ENCODE measurements at places on chromosomes 1 and 21. TPM values are rescaled to one million over a fixed set of nuclear protein-coding genes. Genes with fewer than 3 reads are reported as not detected.

DNA sequence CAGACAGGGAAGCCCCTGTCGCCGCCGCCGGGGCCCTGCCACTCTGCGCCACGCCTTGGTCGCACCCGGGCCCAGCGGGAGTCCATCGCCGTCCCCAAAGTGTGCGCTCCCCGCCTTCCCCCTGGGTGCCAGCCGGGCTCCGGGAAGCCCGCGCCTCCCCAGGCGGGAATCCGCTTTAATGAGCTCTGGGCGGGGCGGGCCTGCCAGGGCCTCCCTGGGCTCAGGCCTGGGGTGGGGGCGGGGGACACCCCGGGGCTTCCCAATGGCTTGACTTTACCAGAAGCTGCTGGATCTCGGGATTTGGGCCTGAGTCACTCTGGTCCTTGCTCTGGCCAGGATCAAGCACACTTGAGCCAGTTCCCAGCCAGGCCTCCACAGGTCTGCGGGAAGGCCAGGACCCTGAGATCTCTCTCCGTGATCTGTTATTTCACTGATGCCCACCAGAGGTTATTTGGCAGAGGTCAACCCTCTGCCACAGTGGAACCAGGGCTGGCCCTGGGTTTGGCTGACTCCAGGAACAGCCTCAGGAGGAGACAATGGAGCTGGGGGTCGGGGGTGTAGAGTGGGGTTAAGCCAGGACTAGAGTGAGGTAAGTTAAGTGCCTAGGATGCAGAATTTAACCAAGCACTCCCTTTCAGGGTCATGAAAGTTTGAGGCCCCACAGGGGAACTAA, 178.4 kb upstream of the EDN2 start:
- no peak for DNase-seq

The GFI1 gene
- 0.05 TPM for total RNA-seq

DNA sequence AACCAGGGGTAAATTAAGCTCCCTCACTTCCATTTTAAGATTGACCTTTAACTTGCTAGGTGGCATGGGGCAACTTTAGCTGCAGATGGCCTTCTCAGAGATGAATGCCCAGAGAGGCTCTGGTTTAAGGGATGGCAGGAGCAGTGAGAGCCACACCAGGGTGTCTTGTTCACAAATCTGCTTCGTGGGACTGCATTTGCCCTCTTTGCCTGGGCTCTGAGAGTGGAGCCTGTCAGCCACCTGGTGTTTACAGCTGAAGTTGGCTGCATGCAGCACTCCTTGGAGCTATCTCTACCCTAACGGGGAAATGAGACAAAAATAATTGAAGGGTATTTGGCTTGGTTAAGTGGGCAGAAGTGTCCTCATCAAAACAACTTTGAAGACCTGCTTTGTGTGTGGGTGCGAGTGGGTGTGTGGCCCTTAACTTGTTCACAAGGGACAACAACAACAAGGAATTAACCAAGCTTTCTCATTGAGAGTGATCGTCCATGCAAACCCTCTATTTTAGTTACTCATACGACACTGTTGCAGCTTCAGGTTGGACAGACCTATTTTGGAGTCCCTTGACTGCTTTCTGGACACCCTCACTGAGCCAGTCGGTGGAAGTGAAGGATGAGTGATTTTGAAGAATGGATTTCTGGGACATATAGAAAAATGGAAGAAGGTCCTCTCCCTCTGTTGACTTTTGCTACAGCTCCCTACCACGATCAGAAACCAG, 29.8 kb downstream of the PGM1 start:
- DNase-seq = no peak

The FOXJ3 gene
- 24.0 TPM for total RNA-seq

The C1orf87 gene
- not detected for total RNA-seq

The TCHH gene
- total RNA-seq = 0.03 TPM

The REG4 gene
- not detected for total RNA-seq

The MYCL gene
- 0.77 TPM for total RNA-seq

GRCh38 chr1:202281316-202282024, 60.3 kb downstream of the UBE2T start:
- no peak for DNase-seq

DNA sequence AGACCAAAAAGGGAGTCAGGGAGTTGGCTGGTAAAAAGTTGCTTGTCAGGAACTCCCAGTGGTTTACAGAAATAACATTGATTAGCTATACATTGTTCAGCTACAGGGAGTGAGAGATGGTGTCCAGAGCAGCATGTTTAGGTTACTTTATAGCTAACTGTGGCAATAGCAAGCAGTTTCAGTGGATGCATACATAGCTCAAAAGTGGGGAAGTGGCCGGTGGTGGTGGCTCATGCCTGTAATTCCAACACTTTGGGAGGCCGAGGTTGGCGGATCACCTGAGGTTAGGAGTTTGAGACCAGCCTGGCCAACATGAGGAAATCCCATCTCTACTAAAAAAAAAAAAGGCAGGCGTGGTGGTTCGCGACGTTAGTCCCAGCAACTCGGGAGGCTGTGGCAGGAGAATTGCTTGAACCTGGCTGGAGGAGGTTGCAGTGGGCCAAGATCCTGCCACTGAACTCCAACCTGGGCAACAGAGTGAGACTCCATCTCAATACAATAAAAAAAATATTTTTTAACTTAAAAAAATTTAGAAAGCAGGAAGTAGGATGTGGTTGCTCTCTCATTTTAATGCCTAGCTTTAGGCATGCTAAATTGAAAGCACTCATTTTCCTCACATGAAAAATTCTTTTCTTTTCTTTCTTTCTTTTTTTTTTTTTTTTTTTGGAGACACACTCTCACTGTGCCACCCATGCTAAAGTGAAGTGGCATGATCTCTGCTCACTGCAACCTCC, 109.7 kb downstream of the PPIAL4G start:
- DNase-seq = no peak

- no peak for DNase-seq
Observed at GRCh38 chr1:41626146-41626545, 141.7 kb upstream of the EDN2 start.

DNA sequence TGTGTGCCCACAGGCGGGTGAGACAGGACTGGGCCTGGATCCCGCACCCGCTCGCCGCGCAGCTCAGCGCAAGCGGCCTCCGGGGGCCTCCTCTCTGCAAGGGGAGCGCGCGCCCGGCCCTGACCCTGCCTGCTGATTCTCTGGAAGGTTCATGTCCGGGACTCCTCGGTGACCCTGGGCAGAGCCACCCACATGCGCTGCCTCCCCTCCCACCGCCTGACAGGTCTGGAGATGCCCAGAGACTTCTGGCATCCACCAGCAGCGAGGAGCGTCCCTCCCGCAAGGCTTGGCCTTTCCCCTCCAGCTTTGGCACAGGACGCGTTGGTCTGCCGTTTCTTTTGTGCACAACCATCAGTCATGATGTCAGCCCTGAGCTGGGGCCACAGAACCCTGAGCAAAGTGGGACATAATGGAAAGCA, 42.0 kb upstream of the COL6A2 start:
- DNase-seq = no peak
